ENCODE measurements at places on chromosomes 4 and X. TPM values are rescaled to one million over a fixed set of nuclear protein-coding genes. Genes with fewer than 3 reads are reported as not detected.

- no peak for DNase-seq
Observed at GRCh38 chrX:74853255-74853654, 72.0 kb downstream of the NEXMIF start.

The CRMP1 gene
- total RNA-seq, result not detected

The CFI gene
- not detected for total RNA-seq

The GIMD1 gene
- total RNA-seq, result not detected

The GPR34 gene
- total RNA-seq, result 0.64 TPM

The HHIP gene
- total RNA-seq, result not detected
